Occipital lobe (tissue), 3 donors: ENCODE measurements at places on chromosomes 11 and 22. TPM values are rescaled to one million over a fixed set of nuclear protein-coding genes. Genes with fewer than 3 reads are reported as not detected.

GRCh38 chr11:33006010-33006409 lies 9.7 kb upstream of the DEPDC7 start:
- DNase-seq, result no peak

DNA sequence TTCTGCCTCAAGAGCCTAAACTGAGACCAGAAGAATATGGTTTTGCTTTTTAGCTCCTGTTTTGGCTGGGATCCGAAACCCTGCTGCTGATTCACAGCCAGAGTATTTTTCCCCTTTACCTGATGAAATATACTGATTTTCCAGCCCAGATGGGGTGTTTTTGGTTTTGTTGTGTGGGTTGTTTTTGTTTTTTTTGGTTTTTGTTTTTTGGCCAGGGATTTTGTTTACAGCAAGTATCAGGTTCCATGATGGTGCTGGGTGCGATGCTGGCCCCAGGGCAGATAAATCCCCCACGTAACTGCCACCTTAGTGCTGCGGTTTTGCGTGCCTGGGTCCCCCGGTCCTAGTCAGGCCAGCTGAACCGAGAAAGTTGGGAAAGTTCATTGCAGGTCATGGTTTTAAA lies 103.7 kb downstream of the ZBTB16 start:
- DNase-seq, result no peak

DNA sequence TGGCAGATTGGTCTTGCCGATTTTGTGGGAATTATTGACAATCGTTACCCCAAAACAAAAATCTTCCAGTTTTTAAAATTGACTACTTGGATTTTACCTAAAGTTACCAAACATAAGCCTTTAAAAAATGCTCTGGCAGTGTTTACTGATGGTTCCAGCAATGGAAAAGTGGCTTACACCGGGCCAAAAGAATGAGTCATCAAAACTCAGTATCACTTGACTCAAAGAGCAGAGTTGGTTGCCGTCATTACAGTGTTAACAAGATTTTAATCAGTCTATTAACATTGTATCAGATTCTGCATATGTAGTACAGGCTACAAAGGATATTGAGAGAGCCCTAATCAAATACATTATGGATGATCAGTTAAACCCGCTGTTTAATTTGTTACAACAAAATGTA lies 37.2 kb downstream of the IGLL1 start:
- no peak for DNase-seq

- no peak for DNase-seq
Observed at GRCh38 chr11:108027057-108027456, 18.4 kb downstream of the CUL5 start.

GRCh38 chr11:88813233-88813915 lies 252.4 kb downstream of the GRM5 start:
- no peak for DNase-seq

PDE3B gene
- total RNA-seq, result 31.4 TPM
